ENCODE measurements at places on chromosomes 5 and 9.

- DNase-seq, result no peak
Observed at GRCh38 chr5:11560915-11561697, 343.1 kb downstream of the CTNND2 start.

DNA sequence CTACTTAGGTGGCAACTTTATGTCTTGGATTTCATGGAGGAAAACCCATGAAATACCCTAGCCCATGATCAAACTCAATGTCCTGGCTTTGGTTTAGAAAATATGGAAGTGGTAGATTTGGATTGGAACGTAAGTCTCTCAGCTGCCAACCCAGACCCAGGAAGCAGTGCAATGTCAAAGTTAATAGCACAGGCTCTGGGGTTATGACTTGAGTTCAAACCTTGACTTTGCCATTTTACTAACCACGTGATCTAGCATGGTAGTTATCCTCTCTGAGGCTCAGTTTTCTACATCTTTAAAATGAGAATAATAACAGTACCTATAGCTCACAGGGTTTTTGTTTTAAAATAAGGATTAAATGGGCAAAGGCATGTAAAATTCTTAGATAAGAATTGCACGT lies 13.8 kb downstream of the FYB1 start:
- no peak for DNase-seq

GRCh38 chr9:129481810-129482511 lies 138.9 kb downstream of the C9orf50 start:
- DNase-seq, result no peak

DNA sequence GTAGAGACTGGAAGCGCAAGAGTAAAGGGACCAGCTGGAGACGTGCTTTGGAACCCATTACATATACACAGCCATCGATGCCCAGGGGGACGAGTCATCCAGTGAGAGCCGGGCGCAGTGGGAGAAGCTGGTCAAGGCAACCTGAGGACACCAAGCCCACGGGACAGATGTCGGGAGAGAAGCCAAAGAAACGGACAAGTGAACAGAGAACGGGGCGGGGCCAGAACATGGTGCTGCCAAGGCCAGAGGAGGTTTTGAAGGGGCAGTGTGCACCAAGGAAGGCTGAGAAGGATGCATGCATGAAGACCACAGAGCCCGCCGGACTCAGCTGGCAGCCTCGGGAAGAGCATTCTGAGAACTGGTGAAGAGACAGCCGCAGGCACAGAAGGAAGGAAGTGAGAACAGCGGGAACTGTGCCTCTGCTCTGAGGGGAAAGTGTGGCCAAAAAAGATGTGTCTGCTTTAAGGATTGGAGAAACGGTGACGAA lies 20.3 kb downstream of the CAMSAP1 start:
- no peak for DNase-seq

DNA sequence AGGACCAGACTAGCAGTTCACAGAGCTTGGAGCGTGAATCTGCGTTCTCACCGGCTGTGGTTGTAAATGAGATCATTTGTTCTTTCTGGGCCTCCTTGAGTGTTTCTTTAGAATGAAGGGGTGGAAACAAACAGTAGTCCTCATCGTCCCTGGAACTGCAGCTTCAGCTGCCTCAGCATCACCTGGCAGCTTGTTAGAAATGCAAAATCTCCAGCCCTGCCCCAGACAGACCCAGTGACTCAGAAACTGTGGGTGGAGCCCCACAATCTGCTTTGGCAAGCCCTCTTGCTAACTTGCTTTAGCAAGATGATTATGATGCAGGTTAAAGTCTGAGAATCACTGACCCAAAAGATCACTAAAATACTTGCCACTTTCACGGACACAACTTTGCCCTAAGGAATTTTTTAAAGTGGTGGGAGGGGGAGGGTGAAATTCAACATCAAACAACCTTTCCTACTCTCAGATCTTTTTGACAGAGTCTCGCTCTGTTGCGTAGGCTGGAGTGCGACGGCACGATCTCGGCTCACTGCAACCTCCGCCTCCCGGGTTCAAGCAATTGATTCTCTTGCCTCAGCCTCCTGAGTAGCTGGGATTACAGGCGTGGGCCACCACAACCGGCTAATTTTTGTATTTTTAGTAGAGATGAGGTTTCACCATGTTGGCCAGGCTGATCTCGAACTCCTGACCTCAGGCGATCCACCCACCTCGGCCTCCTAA lies 86.0 kb downstream of the BRINP1 start:
- DNase-seq, result no peak

DNA sequence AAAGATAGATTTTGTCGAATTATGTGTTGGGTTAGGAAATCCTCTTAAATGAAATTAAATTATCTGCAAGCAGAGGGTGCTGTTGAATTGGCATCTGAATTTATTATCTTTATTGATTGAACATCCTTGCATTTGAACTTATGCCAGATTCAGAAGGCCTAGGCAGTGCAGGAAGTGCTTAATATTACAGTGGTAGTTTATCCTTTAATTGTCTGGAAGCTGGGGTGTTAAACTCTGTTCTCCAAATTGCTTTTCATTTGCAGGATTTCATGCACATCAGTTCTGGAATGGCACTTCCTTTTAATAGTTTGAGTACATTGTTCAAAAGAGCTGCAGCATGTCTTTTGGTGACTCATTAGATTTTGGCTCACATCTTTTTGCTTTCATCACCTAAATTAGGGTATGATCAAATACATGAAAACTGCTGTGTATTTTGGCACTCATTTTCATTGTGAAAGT lies 186.3 kb downstream of the KDM4C start:
- no peak for DNase-seq

DNA sequence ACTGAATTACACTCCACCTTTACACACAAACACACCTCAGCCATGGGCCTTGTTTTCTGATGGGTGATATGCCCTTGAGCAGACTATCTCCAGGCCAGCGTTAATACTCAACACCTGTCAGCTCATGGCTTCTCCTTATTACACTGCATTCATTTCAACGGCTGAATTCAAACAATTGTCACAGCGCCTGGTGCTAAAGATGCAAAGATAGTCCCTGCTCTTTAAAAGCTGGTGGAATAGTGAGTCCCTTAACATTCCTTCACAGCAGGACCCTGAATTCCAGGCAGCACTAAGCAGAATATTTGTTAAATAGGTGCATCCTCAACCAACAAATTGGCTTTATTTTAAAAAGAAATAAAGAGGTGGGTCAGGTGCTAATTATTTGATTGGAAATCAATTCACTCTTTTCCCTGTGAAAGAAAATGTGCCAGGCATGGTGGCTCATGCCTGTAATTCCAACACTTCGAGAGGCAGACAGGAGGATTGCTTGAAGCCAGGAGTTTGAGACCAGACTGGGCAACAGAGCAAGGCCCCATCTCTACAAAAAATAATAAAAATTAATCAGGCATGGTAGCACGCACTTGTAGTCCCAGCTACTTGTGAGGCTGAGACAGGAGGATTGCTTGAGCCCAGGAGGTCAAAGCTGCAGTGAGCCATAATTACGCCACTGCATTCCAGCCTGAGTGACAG lies 155.7 kb upstream of the EFNA5 start:
- DNase-seq, result no peak

DNA sequence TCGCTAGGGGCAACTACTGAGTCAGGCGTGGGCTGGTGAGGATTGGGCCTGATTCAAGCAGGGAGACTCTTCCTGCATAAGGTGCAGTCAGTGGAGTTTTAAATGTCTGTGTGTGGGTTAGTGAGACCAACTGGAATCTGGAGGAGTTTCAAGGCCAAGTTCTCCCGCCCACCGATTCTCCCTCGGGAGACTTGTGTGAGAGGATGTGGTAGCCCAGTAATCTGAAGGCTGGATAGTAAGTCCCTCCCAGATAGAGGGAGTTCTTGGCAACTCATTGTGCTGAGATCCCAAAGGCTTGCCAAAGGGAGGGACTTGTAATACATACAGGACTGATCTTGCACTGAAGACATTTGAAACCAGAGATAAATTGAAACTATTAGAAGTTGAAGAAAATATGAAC lies 51.8 kb downstream of the WDR36 start:
- DNase-seq, result no peak

DNA sequence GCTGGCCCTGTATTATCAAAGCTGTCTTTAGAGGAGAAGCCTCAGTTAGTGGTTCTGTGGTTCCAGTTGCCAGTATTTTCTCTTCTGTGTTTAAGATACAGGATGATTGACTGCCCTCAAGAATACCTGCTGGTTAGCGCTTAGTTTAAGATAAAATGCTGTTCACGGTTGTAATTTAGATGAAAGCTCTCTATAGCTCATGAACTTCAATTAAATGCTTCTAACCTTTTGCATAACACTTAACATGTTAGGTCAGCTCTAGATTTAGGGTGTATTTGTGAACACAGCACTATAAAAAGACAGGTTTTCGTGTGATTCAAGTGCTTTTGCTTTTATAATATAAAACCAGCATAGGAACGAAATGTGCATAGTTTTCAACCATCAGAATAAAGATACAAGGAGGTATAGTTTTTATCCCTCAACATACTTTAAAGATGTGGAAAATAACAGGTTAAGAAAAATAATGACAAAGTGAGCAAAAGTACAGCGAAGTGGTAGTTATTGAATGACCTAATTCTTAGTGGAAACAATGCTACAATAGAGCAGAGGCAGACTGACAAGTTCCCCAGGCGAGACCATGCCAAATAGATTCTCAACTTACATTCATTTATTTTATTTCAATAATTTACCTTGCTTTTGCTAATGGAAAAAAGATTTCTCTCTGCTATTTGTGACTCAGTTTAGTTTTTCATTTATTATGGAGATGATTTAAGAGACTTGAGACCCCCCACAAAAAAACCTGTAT lies 602.6 kb upstream of the DMAC1 start:
- DNase-seq, result no peak
